Cortex of kidney (tissue), 1 donor: ENCODE measurements at places on chromosomes 2 and 18.

GRCh38 chr2:1340141-1340512, 73.1 kb upstream of the TPO start:
- no peak for DNase-seq

DNA sequence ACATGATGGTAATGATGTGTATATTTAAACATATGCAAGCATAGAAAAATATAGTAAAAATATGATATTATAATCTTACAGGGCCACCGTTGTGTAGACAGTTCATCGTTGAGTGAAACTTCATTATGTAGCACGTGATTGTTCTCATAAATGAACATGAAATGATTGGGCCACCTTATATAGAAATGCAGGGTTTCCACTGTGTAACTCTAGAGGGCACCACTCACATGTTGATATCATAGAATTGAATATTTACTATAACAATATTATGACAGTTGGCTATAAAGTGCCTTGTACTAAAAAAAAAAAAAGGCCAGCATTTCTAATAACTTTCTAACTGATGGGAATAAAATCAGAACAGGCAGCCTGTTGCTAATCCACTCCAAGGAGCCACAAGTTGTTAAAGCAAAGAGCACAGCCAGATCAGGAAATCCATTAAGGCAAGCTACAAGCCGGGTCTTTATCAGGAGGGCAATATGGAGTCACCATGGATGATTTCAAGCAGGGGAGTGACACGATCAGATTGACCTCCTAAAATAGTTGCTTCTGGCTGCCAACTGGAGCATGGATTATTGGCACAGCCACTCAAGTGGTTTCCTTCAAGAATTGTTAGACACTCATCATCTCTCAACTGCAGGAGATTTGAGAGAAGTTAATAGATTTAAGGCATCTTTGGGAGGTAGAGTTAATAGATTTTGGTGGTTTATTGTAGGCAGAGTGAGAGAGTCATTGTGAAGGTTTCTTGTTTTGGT, 16.7 kb downstream of the IL1F10 start:
- DNase-seq = no peak

- DNase-seq = no peak
Measured at GRCh38 chr2:128237081-128237534, 81.6 kb downstream of the HS6ST1 start.

GRCh38 chr2:74010087-74010541, 25.4 kb downstream of the TET3 start:
- DNase-seq = no peak

DNA sequence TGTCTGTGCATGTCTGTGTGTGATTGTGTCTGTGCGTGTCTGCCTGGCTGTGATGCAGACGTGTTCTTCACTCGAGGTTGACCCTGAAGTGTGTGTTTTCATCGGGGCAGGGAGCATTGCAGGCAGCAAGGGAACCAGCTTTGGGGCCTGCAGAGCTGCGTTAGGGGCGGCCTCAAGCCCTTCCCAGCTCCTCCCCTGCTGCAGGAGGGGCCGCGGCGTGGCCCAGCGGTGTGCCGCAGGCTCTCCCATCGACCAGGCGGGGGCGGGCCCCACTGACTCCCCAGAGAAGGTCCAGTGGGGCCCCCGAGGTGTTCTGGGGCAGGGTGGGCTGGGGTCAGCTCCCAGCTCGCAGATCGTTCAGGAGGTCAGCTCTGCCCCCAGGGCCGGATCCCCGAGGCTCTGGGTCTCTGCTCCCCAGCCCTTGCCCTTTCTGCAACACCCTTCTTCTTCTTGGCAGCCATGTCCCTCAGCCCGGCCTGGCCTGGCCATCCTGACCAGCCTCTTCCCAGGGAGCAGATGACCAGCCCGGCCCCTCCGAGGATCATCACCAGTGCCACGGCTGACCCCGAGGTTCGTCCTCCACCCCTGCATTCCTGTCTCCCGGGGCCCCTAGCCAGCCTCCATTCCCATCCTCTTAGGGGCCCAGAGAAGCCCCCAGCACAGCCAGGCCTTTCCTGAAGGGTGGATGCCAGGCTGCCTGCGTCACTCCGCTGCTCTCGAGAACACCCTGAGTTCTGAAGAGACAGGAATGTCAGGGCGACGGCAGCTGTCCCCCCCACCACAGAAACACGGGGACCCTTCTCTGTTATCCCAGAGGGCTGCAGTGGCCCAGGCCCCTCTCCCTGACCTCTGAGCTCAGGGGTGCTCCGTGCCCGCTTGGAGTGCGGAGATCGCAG, 11.1 kb upstream of the KLHL30 start:
- DNase-seq = no peak
